ENCODE measurements at places on chromosomes 3 and 15. TPM values are rescaled to one million over a fixed set of nuclear protein-coding genes. Genes with fewer than 3 reads are reported as not detected.

GRCh38 chr3:37145611-37146010 is 28.8 kb downstream of the LRRFIP2 start:
- no peak for DNase-seq

DNA sequence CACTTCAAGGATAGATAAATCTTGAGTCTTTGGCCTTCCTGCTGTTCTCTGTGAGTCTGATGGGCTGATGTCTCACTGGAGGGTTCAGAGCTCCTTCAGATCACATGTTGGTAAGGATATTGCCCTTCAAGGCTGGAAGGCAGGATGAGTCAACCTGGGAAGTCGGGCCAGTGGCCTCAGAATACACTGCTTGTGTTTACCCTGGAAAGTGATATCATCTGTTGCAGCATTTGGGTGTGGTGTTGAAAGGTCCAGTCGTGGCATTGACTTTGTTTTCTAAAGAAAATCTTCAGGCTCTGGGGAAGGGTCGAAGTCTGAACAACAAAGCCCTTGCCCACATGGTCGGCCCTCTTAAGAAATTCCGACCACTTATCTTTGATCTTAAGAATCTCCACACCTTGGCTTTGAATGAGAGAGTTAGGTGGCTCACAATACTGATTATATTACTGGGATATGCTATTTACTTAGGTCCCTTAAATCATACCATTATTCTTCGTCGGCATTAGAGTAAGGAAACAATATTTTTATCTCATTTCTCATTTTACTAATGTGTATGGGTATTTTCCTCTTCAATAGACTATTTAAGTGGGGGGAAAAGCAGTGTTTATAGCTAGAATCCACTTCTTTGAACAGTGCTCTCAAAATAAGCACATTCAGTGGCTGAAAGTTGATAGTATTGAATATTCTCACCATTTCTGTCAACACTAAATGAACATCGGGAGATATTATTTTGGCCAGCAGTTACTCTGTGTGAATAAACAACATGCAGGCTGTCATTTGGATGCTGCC is 303.9 kb upstream of the RASGRP1 start:
- peak; percentile 90 for DNase-seq

GRCh38 chr15:57607570-57608000 is 15.9 kb downstream of the MYZAP start:
- DNase-seq = no peak

- DNase-seq = no peak
These were observed 19.8 kb upstream of the FAM107A start for GRCh38 chr3:58596834-58597518.

GRCh38 chr3:149898771-149899170 is 71.9 kb downstream of the PFN2 start:
- DNase-seq = no peak

DNA sequence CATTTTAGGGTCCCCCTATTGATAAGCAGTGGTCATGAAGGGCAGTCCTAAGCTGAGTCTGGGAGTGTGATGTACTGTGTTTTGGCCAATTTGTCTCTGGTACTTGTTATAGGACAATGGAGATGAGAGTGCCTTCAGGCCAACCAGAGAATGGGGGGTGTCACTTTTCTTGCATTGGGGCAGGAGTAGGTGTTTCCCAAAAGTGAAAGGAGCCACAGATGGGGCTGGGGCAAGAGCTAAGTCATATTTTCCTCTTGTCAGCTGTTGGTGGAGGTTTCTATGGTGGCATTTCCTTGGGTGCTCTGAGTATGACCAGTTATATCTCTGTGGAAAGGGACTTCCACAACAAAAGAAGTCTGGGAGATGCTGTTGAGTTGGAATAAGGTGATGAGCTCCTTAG is 24.7 kb upstream of the BSN start:
- no peak for DNase-seq

GRCh38 chr3:102619361-102619760 is 184.5 kb downstream of the ZPLD1 start:
- no peak for DNase-seq

GRCh38 chr15:89356634-89357298 is 22.1 kb upstream of the POLG start:
- no peak for DNase-seq

GRCh38 chr3:180612364-180612763 is 10.4 kb downstream of the TTC14 start:
- no peak for DNase-seq

GRCh38 chr3:178483704-178484103 is 52.5 kb upstream of the KCNMB2 start:
- no peak for DNase-seq

GRCh38 chr3:114299941-114300624 is 6.3 kb downstream of the TIGIT start:
- DNase-seq = no peak

GRCh38 chr3:150497956-150498355 is 48.3 kb downstream of the SERP1 start:
- DNase-seq = peak; percentile 67

- no peak for DNase-seq
These were observed 13.8 kb upstream of the TEX264 start for GRCh38 chr3:51657234-51657633.

- DNase-seq = no peak
These were observed 36.8 kb downstream of the TLE3 start for GRCh38 chr15:70060993-70061305.

- DNase-seq = no peak
These were observed 19.7 kb downstream of the FAN1 start for GRCh38 chr15:30923429-30923828.

DNA sequence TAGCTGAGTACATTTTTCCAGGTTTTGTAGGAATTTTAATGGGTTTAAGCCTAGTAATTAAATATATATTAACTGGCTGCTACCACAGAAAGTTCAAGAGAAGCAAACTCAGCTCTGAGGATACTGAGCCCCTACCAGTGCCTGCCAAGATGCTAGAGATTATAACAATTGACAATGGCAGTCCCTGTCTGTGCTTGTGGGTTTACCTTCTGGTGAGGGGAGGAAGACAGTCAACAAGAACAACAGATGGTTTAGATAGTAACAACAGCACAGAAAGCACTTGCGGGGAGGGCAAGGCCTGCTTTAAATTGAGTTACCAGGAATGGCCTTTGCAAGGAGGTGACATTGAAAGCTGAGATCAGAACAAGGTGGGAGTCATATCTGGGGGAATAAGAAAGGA is 56.6 kb upstream of the ARHGEF3 start:
- DNase-seq = no peak

DNA sequence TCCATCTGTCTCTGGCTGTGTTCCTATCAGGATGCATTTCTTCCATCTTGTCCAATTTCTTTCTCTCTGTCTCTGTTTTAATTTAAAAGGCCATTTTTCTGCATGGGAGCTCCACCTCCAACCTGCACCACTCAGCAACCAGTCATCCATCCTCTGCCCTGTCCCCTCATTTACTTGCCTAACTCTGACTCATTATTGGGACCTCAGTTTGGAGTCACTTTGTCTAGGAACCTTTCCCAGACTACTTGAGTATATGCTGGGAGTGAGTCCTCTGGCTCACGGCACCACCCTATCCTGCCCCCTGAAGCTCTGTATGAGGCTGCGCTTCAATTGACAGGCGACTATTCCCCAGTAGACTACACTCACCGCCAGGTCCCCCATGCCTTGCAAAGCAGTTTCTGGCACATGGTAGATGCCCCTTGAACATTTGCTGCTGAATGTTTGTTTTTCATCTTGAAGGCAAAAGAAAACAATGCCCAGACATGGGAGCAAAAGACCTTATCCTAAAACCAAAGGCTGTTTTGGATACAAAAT is 513.3 kb upstream of the CFAP20DC start:
- DNase-seq = no peak

- no peak for DNase-seq
These were observed 54.4 kb downstream of the INO80 start for GRCh38 chr15:41061667-41062066.

DNA sequence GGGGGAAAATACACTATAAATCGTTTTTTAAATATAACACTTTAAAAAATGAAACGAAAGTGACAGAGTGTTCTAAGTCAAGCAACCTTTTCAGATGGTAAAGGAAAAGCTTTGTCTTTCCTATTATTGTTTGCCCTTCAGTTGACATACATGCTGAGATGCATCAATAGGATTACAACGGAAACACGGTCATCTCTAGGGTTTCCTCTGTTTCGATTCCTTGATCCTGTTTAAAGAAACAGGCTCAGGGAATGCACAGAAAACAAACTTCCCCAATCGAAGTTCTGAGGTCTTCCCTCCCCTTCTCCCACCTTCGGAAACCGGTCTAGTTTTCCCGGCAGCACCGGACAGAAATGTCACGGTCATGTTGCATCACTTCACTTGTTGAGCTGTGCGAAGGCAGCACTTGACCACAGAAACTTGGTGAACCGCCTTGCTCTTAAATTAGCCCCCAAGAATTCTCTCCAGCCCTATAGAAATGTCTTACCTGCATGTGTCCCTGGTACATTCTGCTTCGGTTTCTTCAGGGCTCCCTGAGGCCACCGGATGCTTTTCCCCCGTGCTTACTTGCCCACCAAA is 556 bp downstream of the PEX5L start:
- DNase-seq = no peak

CHRFAM7A gene
- 0.76 TPM for total RNA-seq

WDR93 gene
- total RNA-seq = under 0.01 TPM

DNAH12 gene
- total RNA-seq = under 0.01 TPM

CMTM6 gene
- total RNA-seq = 104 TPM

SERINC4 gene
- not detected for total RNA-seq

ATP8B4 gene
- 2.0 TPM for total RNA-seq

LIPC gene
- 0.38 TPM for total RNA-seq

EIF4E3 gene
- total RNA-seq = 3.3 TPM

Measured in dermis microvascular lymphatic vessel endothelial cell (primary cell).